ENCODE measurements at places on chromosomes 2 and 18. TPM values are rescaled to one million over a fixed set of nuclear protein-coding genes. Genes with fewer than 3 reads are reported as not detected.

SP140L gene
- total RNA-seq: 3.6 TPM

SAG gene
- total RNA-seq: not detected

COLEC11 gene
- not detected for total RNA-seq

SPATA3 gene
- total RNA-seq: not detected

SATB2 gene
- total RNA-seq: 1.7 TPM

NPAS2 gene
- 31.8 TPM for total RNA-seq
